ENCODE measurements at places on chromosomes 13 and 19.

DNA sequence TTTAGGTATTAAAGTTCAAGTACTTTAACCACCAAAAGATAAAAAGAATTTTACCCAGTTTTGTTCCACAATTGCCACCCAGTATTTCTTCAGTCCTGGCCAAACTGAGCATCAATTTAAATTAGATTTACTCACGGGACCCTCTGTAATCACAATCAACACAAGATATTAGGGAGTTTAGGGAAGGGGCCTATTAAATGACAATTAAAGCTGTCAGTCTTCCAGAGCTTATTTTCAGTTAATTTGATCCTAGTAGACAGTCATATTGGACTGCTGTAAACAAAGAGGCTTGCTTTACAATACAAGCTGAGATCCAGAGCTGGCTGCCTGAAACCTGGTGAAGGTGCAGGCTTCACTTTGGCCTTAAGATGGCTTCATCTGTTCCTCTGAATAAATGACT, 321.2 kb upstream of the NBEA start:
- no peak for DNase-seq

- DNase-seq: no peak
Measured at GRCh38 chr13:33645591-33646554, 172.1 kb upstream of the RFC3 start.

GRCh38 chr19:30895946-30896345, 453.3 kb downstream of the TSHZ3 start:
- DNase-seq: no peak

DNA sequence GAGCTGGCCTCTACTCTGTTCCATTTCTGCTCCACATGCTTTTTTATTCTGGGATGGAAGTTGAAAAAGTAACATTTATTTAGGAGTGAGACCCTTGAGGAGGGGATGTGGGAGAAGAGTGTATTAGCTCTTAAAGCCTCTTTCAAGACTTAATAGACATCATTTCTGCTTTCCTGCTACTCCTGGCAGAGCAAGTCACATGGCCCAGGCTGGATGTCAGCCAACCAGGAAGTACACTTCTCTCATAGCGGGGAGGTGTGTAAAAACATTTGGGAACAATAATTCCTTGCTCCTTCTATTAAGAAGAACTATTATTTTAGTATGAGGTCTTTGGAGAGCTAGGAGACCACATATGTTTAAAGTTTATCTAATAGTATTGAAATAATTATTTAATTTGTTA, 40.6 kb upstream of the FAM216B start:
- no peak for DNase-seq

GRCh38 chr13:101681834-101682233, 229.4 kb downstream of the ITGBL1 start:
- DNase-seq: no peak

- peak; percentile 65 for DNase-seq
Measured at GRCh38 chr19:5048091-5048726, 79.3 kb downstream of the KDM4B start.

DNA sequence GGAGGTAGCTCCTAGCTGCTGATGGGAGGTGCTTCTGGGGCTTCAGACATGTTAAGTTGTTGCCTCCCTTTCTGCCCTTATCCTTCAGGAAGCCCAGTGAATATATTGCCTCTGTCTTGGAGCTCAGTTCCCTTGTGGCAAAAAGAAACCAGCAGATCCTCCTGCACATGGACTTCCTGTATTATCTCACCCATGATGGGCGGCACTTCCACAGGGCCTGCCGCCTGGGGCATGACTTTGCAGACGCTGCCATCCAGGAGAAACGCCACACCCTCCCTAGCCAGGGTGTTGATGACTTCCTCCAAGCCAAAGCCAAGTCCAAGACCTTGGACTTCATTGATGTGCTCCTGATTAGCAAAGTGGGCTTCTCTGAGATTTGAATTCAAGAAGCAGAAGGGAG, 6.0 kb upstream of the CYP4F12 start:
- no peak for DNase-seq
